ENCODE measurements at places on chromosomes 11 and 22.

GRCh38 chr11:102596578-102596977 is 28.6 kb downstream of the MMP20 start:
- DNase-seq = no peak

GRCh38 chr11:64060263-64060860 is 24.6 kb downstream of the FLRT1 start:
- DNase-seq = no peak

GRCh38 chr11:45402049-45402630 is 116.0 kb upstream of the SYT13 start:
- DNase-seq = no peak

GRCh38 chr11:8693010-8693551 is 10.5 kb downstream of the RPL27A start:
- no peak for DNase-seq

GRCh38 chr11:89626366-89626765 is 83.7 kb upstream of the TRIM77 start:
- DNase-seq = no peak

DNA sequence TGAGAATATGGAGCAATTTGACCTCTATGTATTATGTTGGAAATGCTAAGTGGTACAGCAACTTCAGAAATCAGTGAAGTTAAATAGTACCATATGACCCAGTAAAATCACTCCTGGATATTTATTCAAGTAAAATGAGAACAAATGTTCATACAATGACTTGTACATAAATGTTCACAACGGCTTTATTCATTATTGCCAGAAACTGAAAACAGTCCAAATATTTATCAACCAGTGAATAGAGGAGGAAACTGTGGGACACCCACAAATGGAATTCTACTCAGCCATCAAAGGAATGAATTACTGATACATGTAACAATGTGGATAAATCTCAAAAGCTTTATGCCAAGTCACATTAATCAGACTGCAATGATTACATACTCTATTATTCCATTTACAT is 416.3 kb downstream of the AASDHPPT start:
- DNase-seq = no peak

All from hematopoietic multipotent progenitor cell treated with erythropoietin and hydrocortisone succinate and interleukin-3 and kit ligand, for 6 days (in vitro differentiated cells).